ENCODE measurements at places on chromosomes 6 and 20. TPM values are rescaled to one million over a fixed set of nuclear protein-coding genes. Genes with fewer than 3 reads are reported as not detected.

- DNase-seq, result no peak
Observed at GRCh38 chr6:100614933-100615332, 150.2 kb upstream of the SIM1 start.

GRCh38 chr6:13285705-13286104, 42.6 kb downstream of the TBC1D7 start:
- DNase-seq, result no peak

GRCh38 chr6:152815230-152815872, 64.8 kb downstream of the VIP start:
- no peak for DNase-seq

GRCh38 chr6:30954631-30955366, 14.0 kb downstream of the MUCL3 start:
- DNase-seq, result no peak

- peak; percentile 33 for DNase-seq
Observed at GRCh38 chr20:38126146-38126921, 38.7 kb downstream of the TGM2 start.

- no peak for DNase-seq
Observed at GRCh38 chr20:50578061-50578777, 68.0 kb downstream of the PTPN1 start.

DNA sequence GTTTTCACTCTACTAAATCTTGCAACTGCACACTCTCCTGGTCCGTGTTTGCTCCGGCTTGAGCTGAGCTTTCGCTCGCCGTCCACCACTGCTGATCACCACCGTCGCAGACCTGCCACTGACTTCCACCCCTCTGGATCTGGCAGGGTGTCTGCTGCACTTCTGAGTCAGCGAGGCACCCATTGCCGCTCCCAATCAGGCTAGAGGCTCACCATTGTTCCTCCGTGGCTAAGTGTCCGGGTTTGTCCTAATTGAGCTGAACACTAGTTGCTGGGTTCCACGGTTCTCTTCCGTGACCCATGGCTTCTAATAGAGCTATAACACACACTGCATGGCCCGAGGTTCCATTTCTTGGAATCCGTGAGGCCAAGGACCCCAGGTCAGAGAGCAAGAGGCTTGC, 98.6 kb upstream of the GPR6 start:
- peak; percentile 15 for DNase-seq

DNA sequence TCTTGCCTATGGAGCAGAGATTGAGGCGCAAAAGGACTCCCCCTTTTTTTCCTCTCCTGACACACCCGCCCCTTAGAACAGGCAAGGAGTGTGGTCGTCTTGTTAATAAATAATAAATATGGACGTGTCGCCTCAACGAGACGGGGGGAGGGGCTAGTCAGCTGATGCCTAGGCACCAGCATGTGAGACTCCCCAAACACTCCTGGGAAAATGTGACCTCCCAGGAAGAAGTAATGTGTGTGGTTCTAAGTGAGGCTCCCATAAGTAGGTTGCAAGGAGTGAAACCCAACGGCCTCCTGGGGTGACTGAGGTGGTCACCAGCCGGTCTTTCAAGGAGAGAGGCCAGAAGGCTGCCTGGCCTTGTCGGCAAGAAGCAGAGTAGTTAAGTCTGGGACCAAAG, 1.1 kb upstream of the FAXC start:
- DNase-seq, result no peak

DNA sequence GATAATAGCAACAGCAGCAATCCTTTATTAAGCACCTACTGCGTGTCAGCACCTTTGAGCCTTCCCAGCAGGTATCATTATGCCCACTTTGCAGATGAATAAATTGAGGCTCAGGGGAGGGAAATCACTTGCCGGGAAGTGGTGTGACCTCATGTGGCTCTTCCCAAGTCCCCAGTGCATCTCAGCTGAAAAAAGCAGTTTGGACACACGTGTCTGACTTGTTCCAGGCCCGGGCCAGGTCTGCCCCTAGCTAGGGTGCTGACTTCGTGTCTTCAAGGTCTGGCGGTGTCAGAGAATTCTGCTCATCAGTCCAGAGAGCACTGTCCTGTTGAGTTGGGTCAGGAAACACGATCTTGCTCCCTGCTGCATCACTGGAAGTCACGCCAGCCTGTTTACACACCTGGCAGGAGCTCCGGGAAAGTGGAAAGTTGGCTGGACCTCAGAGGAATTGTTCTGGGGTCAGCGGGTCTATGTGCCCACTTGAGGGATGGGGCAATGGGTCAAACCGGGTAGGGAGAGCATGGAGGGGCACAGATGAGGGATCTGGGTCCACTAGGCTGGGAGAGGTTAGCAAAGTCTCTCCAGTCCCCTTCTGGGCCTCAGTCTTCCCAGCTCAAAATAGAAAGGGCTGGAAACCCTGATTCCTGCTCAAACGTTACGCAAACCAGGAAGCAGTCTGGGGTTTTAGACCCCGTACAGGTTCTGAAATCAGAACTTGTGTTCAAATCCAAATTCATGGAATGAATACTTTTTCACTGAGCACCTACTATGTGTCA, 10.5 kb downstream of the SLC13A3 start:
- peak; percentile 50 for DNase-seq

DNA sequence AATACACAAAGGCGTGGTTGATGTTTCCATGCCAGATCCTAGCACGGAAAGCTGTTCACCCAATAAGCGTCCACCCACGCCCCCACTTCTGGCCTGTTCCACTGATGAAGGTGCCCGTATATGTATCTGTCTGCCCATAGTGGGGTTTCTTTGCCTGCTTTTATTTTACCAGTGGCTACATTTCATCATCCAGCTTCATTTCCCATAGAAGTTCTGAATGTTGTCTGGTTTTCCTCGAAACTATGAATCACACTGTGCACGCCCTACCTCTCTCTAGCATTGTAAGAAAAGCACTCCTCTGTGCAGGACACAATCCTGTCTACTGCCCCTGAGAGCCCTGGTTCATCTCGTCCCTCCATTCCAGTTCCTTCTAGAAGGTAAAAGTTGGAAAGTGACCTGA, 8.8 kb upstream of the CD93 start:
- DNase-seq, result no peak

GRCh38 chr20:11101243-11101642, 427.4 kb upstream of the JAG1 start:
- DNase-seq, result peak; percentile 68

- DNase-seq, result peak; percentile 52
Observed at GRCh38 chr20:47561180-47561579, 59.5 kb downstream of the NCOA3 start.

GRCh38 chr6:168394606-168395005, 46.4 kb upstream of the SMOC2 start:
- no peak for DNase-seq

- DNase-seq, result no peak
Observed at GRCh38 chr6:111776236-111777221, 96.7 kb downstream of the FYN start.

GRCh38 chr20:62953839-62954703, 1.6 kb downstream of the SLC17A9 start:
- DNase-seq, result peak; percentile 30

GRCh38 chr6:105677671-105678475, 275.0 kb upstream of the PREP start:
- no peak for DNase-seq

DNA sequence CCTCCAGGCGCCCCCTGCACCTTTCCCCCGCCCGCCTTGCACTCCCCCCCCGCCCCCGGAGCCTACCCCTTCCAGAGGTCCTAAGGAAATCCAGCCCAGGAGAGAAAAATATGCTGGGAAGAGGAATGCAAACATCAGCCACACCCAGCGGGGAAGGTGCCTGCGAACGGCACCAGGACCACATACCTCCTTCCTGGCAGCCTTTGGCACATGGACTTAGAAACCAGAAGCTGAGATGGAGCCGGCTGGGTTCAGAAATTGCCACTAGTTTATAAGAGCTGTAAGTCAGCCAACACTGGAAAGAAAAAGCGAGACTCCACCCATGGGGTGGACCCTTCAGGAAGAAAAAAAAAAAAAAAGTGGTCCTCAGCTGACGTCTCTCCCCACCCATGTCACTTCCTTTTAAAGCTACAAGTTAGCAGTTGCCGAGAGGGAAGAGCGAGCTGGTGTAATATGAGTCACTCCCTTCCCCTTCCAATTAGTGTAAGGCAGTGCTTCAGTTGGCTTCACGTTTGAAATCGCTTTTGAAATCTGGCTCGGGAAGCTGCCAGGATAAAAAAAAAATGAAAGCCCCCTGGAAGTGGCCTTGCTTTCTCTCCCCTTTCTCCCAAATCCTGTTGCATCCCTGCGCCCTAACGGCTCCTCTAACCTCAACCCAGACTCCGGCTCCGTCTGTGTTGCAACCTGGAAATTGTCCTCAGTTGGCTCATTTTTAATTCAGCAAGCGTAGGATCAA, at the start of gene AGPAT4:
Gene AGPAT4 (minus strand): TSS at position 310 of the 736 bp plus-strand sequence. CDS start 41,848 bp downstream, outside the sequence.
- peak; percentile 99 for DNase-seq

- DNase-seq, result no peak
Observed at GRCh38 chr6:150996968-150997367, 131.5 kb downstream of the MTHFD1L start.

DNA sequence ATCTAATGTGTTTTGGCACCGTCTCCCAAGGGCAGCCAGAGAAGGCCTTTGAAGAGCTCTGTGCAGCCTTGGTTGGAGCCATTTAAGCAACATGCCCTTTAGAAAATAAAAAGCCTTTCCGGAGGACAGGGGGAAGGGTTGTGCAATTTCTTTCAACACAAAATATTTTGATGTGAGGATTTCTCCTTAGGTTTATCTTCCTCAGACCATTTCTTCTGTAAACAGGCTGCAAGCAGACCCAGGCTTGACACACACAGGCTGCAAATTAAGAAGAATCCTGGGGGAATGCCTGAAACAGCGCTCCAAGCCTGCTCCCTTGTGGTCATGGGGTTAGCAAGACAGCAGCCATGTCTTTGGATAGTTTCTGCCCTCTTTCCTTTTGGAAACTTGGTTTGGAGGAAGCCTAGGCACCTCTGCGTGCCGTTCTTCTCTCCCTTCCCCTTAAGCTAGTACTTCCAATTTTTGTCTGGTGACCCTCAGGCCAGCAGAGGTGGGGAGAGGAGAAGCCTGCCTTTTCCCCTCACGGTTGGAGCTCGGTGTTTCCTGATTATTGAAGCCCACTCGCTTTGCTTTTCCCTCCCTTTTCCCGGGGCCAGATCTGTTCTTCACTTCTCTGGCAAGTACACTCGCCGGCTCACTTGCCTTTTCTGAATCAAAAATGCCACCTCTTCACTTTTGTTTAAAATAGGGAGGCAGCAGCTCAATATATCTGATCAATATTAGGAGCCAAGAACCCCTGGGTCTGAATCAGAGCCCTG, 39.6 kb upstream of the NOX3 start:
- peak; percentile 46 for DNase-seq

- peak; percentile 17 for DNase-seq
Observed at GRCh38 chr6:129638055-129638684, 71.8 kb downstream of the ARHGAP18 start.

DNA sequence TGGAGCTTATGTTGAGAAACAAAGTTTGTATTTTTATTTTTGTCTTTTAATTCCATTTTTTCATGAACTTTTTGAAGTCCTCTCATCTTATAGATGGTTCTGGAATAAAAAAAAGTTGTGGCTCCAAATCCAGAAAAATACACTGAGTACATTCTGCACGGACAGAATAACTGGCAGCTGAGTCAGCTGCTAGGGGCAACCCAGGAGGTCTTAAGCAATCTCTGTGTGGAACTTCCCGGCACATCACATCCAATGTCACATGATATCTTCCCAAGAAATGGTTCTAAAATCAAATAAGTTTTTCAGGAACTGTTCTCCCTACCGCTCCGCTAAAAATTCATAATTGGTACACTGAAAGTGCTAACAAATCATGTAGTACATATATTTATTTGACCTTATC, 29.8 kb downstream of the SLC13A3 start:
- peak; percentile 85 for DNase-seq

GRCh38 chr6:69792292-69792691, 4.5 kb downstream of the LMBRD1 start:
- DNase-seq, result peak; percentile 6

DNA sequence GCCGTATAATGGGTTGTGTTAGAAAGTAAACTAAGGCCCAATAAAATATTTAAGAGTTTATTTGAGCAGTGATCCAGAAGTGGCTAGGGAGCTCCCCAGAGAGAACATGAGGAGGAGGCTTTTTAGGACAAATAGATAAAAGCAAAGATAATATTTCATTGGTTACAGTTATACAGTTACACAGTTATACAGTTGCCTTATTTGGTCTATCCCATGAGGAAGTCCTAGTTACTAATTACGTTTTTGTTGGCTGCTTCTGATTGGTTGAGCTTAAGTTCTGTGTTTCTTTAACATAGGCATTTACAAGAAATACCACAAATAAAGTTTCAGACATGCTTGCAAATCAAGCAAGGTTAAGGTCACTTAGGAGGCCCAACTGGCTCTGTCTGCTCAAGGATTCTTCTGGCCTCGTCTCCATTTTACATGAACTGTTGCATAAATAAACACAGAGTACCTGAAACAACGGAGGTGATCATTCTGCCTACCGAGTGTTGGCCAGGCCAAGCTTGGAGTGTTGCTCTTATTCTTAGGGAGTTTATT, 7.0 kb downstream of the UBD start:
- DNase-seq, result peak; percentile 70

GRCh38 chr6:151376440-151376839, 14.9 kb downstream of the ZBTB2 start:
- DNase-seq, result no peak

DNA sequence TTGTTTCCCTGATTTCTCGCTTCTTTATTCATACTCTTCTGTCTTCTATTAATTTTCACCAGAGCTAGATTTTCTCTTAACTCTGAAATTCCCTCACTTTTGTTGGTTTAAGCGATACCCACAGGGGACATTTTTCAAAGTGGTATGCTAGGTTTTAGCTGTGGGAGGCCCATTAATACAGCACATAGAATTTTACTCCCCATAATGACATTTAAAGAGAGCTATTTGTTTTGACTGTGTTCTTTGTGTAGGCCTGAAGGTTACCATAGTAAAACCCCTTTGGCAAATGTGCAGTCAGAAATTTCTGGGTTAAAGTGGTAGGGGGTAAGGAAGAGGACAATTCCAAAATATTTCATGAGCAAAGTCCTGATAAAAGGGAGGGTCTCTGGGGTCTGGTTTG, 721.1 kb upstream of the CITED2 start:
- peak; percentile 42 for DNase-seq

- no peak for DNase-seq
Observed at GRCh38 chr6:139143111-139143510, 8.2 kb downstream of the HECA start.

GRCh38 chr6:111032484-111033140, 50.8 kb downstream of the RPF2 start:
- DNase-seq, result no peak

GRCh38 chr6:113825781-113826180, 31.4 kb upstream of the MARCKS start:
- peak; percentile 54 for DNase-seq

- DNase-seq, result no peak
Observed at GRCh38 chr6:130423044-130423443, 57.2 kb downstream of the TMEM200A start.

TMEM170B gene
- 1.1 TPM for total RNA-seq

MRPL2 gene
- total RNA-seq, result 25.4 TPM

HFE gene
- total RNA-seq, result 7.6 TPM

PPP1R16B gene
- 0.15 TPM for total RNA-seq

VSTM2L gene
- 8.0 TPM for total RNA-seq

BTN1A1 gene
- total RNA-seq, result not detected

KCNQ2 gene
- not detected for total RNA-seq

POPDC3 gene
- total RNA-seq, result 2.1 TPM

CFB gene
- total RNA-seq, result 24.3 TPM

PLEKHG1 gene
- 13.4 TPM for total RNA-seq

ADGRG6 gene
- total RNA-seq, result 26.1 TPM

MAFB gene
- 0.35 TPM for total RNA-seq

MUCL3 gene
- total RNA-seq, result 0.17 TPM

CST2 gene
- not detected for total RNA-seq

ANGPT4 gene
- not detected for total RNA-seq

MOXD1 gene
- total RNA-seq, result 53.5 TPM

FLRT3 gene
- total RNA-seq, result 5.2 TPM

GSTA3 gene
- not detected for total RNA-seq

POM121L2 gene
- total RNA-seq, result not detected

ID4 gene
- total RNA-seq, result 17.3 TPM

Data from renal cortical epithelial cell (primary cell).